ENCODE measurements at places on chromosomes 1 and 21. TPM values are rescaled to one million over a fixed set of nuclear protein-coding genes. Genes with fewer than 3 reads are reported as not detected.

TRIM58 gene
- 0.24 TPM for total RNA-seq

UQCRHL gene
- total RNA-seq, result 1.4 TPM

KRTAP13-2 gene
- not detected for total RNA-seq

CD2 gene
- not detected for total RNA-seq

PEX19 gene
- total RNA-seq, result 29.2 TPM

STUM gene
- not detected for total RNA-seq

SAMD11 gene
- 0.48 TPM for total RNA-seq

TMPRSS15 gene
- not detected for total RNA-seq

AMY1A gene
- not detected for total RNA-seq

All from tracheal epithelial cell (primary cell).